ENCODE measurements at places on chromosomes 5 and 9.

- no peak for DNase-seq
Measured at GRCh38 chr5:132385326-132386105, 16.0 kb downstream of the SLC22A5 start.

DNA sequence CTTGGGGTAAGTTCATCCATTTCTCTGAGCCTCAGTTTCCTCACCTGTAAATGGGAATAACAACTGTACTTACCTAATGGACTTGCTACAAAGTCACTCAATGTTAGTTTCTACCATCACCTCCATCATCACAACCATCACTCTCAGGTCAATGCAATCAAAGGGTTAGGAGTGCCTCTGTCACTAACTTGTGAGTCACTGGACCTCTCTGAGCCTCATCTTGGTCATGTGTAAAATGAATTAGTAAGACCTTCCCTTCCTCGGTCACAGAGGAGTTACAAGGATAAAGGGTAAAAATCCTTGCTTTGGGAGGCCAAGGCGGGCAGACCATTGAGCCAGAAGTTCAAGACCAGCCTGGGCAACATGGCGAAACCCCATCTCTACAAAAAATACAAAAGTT is 12.8 kb downstream of the FABP6 start:
- DNase-seq = no peak

GRCh38 chr5:179262126-179262920 is 82.9 kb downstream of the ADAMTS2 start:
- no peak for DNase-seq

DNA sequence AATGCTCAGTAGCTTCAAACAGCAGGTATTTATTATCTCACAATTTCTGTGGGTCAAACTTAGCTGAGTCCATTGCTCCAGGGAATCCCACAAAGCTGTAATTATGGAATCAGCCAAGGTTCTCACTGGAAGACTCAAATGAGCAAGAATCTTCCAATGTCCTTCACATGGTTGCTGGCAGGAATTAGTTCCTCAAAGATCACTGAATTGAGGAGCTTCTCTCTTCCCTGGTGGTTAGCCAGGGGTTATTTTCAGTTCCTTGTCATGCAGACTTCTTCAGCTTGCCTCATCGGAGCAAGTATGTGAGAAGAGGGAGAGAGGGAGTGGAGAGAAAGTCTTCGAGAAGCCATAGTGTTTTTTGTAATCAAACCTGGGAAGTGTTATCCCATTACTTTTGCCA is 2331.9 kb downstream of the MAT2B start:
- DNase-seq = no peak

DNA sequence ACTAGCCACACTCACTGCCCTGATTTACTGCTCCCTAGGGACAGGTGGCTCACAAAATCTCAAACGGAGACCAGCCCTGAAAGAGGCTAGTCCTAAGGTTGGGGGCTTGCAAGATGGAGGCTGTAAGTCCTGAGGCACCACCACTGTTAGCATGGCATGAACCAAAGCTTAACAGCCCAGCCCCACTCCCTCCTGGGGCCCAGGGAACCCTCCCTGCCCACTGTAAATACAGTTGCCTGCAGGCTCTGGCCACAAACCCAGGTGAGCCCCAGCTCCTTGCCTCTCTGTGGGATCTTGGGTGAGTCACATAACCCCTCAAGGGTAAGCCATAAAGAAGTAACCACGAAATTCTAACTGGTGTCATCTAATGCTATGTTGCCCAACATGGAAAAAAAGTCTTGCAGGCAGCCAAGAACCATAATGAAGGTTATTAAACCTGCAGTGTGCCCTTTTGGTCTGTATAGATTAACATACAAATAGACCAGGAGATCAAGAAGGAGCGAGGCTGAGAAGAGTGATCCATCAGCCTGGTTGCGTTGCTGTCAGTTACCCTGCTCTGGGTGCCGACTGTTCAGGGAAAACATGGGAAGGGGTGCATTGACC is 1.7 kb upstream of the POMT1 start:
- no peak for DNase-seq

- no peak for DNase-seq
Measured at GRCh38 chr9:121650217-121651007, 1.0 kb upstream of the DAB2IP start.

DNA sequence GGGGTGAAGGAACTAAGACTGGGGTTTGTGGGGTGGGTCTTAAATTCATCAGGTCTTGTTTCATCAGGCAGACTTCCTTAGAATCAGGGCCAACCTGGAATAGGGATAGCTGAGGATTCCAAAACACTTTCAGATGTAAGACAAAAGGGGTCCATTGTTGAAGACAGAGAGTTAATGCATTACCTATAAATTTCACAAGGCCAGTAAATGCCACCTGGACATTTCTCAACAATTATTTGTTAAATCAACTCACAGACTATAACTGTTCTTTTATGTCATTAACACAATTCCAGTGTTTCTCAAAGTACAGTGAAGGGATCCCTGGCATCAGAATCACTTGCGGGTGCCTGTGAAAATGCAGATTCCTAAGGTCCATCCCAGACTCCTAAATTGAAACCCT is 2.8 kb downstream of the MARCHF3 start:
- no peak for DNase-seq

DNA sequence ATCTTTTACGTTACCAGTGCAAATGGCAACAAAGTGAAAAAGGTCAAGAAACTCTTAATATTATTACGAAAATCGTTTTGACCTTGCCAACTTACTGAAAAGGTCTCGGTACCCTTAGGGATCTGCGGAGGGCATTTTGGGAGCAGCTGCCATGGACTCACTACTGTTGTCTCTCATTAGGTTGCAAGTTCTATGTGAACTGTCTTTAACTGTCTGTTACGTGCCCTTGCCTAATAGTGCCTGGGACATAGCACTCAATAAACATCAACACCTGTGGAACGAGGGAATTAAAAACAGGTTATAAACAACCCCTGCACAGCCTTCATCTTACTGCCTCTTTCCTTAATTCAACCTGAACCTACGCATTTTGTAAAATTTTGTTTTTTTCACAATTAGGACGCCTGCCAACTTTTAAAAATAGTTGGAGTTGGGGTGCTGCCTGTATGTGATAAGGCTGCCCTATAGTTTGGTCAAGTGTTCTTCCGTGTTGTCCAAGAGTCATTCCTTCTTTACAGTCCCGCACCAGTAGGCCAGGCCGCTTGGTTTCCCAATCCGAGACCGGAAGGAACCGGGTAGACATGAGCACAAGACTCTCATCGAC is 527 bp upstream of the SREK1 start:
- DNase-seq = no peak

GRCh38 chr5:124111886-124112285 is 599.9 kb downstream of the CSNK1G3 start:
- DNase-seq = no peak

DNA sequence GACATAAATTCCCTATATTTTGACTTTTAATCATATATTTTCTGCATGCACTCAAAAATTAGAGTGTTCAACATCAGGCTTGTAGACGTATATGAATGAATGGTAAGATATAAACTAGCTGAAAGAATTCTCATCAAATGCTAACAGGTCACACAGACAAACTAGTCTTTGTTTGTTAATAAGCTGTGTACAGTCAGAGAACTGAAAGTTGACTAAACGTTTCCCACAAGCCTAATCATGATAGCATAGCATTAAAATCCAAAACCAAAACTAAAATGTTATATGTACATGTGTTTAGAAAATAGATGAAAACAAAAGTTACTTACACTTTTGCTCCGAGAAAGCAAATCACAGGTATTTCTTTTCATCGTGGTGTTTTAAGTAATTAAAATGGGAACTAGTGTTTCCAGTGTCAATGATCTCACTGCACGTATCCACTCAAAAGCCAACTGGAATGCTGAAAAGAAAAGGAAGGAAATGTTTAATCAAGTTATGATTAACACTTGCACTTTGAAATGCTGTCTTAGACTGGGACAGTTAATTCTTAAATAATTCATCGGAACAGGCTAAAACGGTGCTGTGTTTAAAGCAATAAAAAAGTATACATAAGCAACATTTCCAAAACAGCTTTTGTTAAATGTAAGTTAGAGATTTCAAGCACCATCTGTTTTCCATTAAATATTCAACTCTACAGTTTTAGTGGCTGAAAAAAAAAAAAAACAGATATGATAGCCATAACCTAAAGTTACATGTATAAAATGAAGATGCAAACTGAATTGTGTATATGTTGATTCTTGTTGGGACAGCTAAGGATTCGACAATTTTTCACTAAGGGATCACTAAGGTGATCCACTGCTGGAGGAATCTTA is 291.9 kb upstream of the PDE4D start:
- DNase-seq = no peak

DNA sequence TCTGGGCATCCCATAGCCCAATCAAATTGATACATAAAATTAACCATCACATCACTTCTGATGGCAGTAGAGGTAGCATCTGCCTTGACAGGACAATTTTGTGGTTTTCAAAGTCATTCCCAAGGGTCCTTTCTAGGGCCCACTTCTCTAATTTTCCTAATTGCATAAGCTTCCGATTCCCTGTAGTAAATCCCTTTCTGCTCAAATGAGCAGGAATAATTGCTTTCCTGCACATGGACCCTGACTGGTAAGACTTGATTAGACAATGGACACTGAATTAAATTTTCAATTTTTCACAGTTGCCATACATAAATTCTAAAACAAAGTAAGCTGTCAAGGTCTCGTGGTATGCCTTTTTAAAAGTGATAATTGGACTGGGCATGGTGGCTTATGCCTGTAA is 22.0 kb upstream of the IL17B start:
- DNase-seq = no peak

GRCh38 chr9:106911951-106912350 is 49.0 kb downstream of the ZNF462 start:
- no peak for DNase-seq

DNA sequence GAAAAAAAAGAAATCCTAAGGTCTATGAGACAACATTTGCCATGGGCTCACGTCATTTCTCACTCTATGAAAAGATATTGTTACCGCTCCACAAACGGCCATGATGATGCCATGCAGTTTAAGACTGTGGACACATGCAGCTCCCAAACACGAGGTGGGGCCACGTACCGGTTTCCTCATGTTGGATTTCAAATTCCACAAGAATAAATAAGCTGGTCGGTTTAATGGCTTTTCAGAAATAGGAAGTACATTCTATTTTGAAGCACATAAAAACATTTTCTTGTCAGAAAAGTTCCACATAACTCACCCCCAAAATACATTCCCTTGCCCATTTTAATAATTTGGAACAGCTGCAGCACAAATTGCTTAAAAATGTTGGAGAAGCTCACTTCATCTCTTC is 130.6 kb downstream of the MYO10 start:
- DNase-seq = no peak

DNA sequence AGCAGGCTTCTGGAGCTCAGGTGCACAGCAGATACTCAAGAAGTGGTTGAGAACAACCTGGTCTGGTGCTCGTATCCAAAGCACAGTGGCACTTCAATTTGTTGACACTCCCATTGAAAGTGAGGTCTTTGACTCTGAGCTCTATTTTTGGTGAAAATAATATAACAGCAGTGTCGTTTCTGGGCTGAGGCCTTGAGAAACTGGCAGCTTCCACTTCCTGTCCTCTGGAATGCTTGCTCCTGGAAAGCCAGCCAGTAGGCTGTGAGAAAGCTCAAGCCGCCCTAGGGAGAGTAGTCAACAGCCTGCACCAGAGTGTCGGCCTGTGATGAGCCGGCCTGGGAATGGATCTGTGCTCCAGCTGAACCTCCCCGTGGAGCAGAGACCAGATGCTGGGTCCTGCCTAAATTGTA is 6.8 kb upstream of the SUSD3 start:
- no peak for DNase-seq

DNA sequence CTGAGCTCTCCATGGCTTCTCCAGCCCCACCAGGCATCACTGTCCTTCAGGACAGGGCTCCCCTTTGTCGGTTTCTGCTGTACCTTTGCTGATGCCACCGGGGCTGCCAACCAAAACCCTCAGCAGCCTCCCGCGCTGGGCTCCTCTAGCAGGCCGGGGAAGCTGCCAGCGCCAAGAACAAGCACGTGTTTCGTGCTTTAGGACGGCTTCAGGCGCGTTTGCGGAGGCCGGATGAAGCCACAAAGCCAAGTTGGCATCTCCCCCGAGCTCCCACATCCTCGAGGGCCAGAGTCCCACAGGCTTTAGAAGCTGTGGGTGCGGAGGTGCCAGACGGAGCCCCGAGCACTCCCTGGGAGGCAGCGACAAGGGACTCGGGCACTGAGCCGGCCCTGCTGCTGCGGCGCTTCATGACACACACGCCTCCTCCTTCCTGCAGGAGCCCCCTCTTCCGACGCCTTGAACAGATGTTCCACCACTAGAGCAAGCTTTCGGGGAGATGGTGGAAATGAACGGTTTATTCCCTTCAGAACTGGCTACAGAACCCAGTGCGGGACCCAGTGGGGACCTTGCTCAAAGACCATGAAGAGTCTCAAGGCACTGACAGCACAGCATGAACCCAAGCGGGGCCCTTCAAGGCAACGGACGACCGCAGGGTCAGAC is 36.7 kb downstream of the SARDH start:
- no peak for DNase-seq

GRCh38 chr5:163318707-163319106 is 118.7 kb upstream of the CCNG1 start:
- no peak for DNase-seq

DNA sequence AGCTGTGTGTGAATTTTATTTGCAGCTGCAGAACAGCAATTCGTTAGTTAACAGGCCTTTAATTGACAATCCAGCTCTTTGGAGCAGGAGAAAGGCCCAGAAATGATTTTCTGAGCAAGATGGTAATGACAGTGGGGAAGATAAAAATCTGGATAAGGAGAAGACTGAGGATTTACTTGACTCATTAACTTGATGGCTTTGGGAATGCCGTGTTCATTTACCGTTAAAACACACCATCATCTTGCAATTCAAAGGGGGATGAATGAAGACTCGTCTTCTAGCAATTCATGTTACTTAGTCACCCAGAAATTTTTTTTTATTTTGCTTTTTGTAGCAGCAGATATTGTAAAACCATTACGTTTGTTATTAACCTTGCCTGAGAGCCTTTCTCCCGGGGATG is 52.0 kb downstream of the PTTG1 start:
- no peak for DNase-seq

DNA sequence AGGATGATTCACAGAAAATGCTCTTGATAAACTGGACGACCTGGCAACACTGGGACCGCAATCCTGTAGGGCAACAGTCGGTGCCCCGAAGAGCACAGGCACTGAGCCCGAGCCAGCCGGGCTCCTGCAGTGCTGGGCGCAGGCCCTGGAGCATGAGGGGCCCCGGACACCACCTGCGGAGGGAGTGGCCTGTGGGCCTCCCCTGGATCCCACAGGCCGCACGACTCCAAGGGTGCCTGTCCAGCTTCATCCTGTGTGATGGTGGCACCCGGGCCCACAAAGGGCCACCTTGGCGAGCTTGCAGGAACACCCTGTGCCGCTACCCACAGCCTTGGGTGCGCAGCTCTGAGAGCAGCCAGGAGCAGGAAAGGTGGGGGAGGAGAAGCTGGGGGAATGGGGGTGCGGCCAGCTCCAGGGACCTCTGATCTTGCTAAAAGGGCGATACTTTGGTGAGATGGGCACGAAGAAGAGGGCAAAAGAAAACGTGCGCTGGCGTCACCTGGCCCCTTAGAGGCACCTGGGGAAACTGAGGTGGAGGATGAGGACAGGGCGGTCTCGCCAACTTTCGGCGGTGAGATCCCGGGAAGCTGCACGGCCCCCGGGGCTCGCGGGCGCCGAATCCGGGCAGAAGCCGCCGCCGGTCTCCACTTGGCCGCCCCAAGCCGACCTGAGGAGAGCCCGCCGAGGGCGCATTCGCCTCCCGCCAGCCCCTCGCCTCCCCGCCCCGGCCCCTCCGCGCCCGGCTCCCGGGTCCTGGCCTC is 722 bp downstream of the TBC1D9B start:
- DNase-seq = no peak

Data from esophagus squamous epithelium (tissue), 5 donors.